ENCODE measurements at places on chromosomes 11 and 22.

- no peak for DNase-seq
Measured at GRCh38 chr11:114501901-114502300, 57.8 kb downstream of the NXPE1 start.

GRCh38 chr11:75735181-75735845 is 17.7 kb downstream of the MOGAT2 start:
- DNase-seq: no peak

GRCh38 chr11:31657091-31657490 is 147.5 kb downstream of the ELP4 start:
- no peak for DNase-seq

DNA sequence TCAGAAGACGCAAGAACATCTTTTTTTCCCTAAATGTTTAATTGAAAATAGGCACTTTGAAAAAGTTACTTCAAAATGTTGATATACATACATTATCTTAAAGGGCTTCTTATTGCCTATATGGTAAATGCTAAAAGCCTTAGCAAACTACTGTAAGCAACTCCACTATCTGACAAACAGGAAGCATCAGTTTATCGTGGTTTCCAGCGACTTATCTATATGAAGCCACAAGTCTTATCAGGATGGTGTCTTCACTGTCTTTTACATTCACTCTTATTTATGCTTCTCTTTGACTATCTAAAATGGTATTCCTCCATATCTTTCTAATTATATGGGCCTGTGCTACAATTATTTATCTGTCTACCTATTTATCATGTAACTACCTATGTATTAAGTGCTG is 2091.9 kb downstream of the LRRC4C start:
- no peak for DNase-seq

DNA sequence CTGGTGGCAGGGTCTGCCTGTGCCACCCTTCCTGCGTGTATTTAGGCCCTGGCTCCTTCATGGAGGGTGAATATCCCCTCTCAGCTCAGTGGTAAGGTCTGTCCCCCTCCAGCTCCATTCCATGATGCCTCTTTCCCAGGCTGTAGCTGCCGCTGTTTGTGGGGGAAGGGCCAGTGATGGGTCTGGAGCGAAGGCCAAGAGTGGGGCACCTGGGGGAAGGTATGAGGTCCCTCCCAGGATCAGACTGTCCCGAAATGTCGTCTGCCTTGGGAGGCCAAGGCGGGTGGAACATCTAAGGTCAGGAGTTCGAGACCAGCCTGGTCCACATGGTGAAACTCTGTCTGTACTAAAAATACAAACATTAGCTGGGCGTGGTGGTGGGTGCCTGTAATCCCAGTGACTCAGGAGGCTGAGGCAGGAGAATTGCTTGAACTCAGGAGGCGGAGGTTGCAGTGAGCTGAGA is 1.1 kb downstream of the CD151 start:
- no peak for DNase-seq

DNA sequence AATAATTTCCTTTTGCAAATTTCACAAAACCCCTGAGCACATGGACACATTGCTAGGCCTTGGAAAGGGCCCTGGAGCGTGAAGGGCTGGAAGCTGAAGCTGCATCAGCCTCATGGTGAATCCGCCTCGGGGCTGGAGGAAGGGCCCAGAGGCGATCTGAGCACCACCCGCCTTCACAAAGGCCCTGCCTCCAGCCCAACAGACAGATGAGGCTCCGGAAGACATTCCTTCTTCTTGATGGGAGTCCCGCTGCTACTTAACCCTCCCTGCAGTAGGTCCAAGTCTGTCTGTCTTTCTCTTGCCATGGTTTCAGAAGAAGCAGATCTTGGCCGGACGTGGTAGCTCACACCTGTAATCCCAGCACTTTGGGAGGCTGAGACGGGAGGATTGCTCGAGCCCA is 16.5 kb downstream of the ARRB1 start:
- DNase-seq: no peak

DNA sequence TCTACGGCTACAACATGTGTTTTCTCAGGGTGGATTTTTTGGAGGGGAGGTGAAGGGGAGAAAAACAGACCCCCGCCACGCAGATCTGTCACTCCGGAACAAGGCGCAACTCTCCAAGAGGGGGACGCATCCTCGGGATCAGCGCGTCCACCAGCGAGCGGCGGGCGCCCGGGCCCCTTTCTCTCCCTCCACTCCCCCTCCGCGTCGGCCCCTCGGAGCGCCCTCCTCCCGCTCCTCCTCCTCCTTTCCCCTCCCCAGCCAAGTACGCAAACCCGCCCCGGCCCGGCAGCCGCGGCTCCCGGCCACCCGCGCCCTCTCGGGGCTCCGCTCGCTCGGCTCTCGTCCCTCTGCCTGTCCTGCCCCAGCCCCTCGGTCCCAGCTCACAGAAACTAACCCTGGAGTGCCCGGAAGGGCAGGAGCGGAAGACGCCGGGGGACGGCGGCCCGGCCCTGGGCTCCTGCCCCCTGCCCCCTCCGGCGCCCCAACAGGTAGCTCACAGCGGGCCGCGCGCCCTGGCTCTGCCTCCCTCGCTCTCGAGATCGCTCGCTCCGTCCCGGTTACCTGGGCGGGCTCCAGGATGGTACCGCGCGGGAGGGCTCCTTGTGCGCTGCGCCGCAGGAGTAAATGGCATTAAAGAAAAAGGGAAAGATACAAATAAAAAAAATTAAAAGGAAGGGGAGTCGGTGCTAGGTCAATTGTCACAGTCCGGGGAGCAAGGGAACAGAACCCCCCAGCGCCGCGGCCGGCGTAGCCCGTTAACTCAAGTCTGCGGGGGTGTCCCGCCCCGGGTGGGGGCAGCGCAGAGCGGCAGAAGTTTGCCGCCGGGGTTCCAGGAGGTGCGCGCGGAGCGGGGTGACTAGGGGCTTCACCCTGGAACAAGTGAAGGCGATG is 131.4 kb upstream of the C11orf58 start:
- DNase-seq: no peak

DNA sequence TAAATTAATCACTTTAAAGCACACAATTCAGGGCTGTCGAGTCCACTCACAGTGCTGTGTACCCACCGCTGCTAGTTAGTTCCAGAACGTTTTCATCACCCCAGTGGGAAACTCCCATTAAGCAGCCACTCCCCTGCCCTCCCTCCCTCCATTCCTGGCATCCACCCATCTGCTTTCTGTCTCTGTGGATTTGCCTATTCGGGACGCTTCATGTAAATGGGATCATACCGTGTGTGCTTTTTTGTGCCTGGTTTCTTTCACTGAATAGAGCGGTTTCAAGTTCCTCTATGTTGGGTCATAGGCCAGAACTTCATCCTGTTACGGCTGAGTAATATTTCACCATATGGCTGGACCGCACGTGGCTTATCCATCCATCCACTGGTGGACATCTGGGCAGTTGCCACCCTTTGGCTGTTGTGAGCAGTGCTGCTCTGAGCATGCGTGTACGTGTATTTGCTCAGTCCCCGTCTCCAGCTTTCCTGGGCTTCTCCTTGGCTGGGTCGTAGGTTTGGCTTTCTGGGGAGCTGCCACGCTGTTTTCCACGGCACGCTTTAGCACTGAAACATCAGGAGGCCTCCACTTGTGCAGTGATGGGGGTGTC is 30.1 kb downstream of the ARHGAP8 start:
- DNase-seq: no peak

- no peak for DNase-seq
Measured at GRCh38 chr22:30575859-30576258, 1.4 kb upstream of the GAL3ST1 start.

GRCh38 chr11:36558571-36559413 is 9.0 kb upstream of the RAG1 start:
- DNase-seq: no peak

GRCh38 chr11:104918113-104918824 is 20.0 kb upstream of the CASP12 start:
- DNase-seq: no peak

GRCh38 chr11:96114178-96115064 is 190.5 kb upstream of the MTMR2 start:
- DNase-seq: no peak

DNA sequence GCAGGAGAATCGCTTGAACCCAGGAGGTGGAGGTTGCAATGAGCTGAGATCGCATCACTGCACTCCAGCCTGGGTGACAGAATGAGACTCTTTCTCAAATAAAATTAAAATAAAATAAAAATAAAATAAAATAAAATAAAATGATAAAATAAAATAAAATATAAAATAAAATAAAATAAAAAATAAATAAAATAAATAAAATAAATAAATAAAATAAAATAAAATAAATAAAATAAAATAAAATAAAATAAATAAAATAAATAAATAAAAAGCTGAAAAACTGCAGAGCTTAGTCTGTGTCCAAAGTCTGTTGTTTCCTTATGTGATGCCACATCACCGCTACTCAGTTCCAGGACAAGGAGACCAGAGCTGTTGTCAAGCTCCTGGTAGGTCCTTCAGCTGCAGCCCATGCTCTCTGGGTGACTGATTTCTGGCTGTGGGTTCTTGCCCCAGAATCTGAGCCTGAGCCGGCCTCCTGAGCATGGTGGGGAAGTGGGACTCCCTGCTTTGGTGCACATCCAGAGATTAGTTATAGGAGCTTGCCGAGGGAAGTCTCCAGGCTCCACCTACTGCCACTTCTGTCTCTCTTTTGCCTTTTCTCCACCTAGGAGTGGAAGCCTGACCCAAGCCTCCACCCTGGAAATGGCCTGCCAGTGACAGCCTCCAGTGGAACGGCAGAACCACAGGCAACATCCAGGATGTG is 31.3 kb upstream of the ADA2 start:
- no peak for DNase-seq
